ENCODE measurements at places on chromosomes 1 and 21.

DNA sequence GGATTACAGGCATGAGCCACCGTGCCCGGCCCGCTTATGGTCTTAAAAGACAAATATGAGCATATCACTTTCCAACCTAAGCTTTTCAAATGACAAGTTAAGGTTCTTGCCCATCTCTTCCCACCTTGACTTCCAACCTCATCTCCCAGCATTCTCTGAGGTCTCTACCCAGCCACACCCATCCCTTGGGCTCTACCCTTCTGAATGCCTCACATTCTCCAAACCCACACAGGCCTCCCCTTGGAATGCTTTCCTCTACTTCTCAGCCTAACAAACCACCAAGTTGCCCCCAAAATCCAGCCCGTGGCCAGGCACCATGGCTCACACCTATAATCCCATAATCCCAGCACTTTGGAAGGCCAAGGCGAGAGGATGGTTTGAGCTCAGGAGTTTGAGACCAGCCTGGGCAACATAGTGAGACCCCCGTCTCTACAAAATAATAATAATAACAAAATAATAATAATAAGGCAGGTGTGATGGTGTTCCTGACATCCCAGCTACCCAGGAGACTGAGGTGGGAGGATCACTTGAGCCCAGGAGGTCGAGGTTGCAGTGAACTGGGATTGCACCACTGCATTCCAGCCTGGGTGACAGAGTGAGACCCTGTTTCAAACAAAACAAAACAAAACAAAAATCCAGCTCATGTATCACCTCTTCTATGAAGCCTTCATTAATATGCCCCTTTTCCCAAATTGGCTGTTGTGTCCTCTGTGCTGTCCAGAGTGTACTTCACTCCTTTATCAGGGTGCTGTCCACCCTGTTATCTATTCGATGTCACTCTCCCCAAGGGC, 11.2 kb downstream of the DCST2 start:
- no peak for DNase-seq

- DNase-seq: no peak
These were observed 4.0 kb upstream of the MEX3A start for GRCh38 chr1:156086256-156086662.

GRCh38 chr1:119721896-119722295, 10.2 kb downstream of the PHGDH start:
- no peak for DNase-seq

GRCh38 chr1:35511305-35511704, 45.9 kb downstream of the KIAA0319L start:
- no peak for DNase-seq

DNA sequence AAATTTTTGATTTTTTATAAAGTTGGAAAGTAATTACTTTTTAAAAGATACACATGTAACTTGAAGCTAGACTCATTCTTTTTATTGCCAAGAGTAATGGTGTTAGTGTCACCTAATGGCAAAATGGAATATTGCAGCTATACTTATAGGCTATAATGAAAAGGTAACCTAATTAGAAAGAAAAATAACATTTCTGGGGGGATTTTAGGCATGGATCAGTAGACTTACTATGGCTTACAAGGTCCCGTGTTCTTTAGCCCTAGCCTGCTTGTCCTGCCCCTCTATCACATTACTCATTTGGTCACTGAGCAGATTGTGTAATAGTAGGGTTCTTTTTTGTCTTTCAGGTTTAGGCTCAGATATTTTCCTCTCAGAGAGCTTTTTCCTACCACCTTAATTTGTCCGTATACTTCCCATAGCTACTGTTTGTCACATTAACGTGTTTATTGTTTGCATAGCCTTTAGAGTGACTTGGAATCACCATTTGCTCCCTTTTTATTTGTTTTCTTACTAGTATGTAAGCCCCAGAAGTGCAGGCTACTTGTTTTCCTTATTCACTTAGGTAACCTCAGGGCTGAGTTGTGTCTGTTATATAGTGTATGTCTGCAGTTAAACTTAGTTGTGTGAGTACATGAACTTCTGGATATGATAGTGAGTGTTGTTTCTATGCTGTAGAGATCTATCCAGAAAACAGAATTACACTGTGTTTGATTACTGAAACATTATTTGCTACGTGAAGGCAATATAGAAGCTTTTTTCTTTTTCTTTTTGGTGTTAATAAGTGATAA, 58.7 kb downstream of the RABGAP1L start:
- no peak for DNase-seq

DNA sequence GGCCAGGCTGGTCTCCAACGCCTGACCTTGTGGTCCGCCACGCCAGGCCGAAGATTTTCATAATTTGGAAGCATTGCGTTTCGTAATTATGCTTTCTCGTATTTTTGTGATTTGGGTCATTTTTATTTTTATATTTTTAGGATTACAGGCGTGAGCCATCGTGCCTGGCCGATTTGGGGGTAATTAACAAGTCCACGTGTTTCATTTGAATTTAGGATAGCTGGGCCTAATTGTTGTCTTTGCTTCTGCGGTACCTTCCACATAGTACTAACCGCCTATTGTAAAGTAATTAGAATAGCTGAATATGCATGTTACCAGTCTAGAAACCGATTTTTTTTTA, 1.0 kb downstream of the RCC1 start:
- DNase-seq: no peak

GRCh38 chr1:152459596-152460528, 45.8 kb upstream of the CRNN start:
- DNase-seq: peak; percentile 76

DNA sequence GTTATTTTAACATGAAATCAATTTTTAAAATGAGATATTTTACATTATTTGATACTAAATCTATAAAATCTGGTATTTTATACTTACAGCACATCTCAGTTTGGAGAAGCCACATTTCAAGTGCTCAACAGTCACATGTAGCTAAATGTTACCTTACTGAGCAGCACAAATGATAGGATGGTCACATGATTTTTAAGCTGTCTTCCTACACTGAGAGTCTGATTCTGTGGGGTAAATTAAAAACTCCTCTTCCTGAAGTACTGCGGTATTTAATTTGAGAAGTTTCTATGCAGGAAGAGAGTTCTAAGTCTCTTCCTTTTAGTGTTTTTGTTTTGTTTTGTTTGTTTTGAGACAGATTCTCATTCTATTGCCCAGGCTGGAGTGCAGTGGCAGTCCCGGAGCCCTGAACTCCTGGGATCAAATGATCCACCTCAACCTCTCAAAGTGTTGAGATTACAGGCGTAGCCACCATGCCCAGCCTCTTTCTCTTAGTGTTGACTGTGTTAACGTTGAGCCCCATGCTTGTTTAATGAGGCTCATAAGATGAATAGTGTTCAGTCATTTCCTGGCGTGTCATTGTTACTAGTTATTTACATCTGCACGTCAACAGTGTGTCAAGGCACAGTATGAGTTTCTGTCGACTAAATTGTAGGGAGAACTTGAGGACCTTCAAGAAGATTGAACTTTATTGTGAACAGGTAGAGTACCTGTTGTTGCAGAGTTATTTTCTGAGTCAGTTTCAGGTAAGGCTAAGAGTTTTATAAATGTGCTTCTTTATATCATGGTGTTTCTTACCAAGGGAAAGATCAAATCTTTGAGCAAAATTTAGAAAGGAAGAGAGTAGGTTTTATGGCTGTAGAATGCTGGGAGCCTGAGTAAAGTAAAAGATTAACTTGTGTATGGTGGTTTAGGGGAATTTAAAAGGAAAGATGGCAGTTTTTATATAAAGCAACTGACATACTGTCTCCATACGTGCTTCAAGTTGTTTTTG, 3.3 kb downstream of the CNST start:
- no peak for DNase-seq

DNA sequence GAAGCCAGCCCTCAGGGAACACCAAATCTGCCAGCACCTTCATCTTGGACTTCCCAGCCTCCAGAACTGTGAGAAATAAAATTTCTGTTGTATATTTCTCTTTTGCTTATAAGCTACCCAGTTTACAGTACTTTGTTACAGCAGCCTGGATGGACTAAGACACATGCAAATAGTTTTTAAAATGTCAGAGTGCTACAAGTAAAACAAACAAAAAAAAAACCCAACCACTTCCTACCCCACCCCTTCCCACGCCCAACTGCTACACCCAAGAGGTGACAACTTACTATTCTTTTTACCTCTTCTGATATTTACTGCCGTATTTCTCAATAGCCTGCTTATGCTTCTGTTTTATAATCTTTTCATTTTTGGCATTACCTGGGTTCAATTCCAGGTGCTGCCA, 8.6 kb upstream of the SPSB1 start:
- no peak for DNase-seq

GRCh38 chr1:21237446-21238088, 52.7 kb downstream of the ECE1 start:
- no peak for DNase-seq

DNA sequence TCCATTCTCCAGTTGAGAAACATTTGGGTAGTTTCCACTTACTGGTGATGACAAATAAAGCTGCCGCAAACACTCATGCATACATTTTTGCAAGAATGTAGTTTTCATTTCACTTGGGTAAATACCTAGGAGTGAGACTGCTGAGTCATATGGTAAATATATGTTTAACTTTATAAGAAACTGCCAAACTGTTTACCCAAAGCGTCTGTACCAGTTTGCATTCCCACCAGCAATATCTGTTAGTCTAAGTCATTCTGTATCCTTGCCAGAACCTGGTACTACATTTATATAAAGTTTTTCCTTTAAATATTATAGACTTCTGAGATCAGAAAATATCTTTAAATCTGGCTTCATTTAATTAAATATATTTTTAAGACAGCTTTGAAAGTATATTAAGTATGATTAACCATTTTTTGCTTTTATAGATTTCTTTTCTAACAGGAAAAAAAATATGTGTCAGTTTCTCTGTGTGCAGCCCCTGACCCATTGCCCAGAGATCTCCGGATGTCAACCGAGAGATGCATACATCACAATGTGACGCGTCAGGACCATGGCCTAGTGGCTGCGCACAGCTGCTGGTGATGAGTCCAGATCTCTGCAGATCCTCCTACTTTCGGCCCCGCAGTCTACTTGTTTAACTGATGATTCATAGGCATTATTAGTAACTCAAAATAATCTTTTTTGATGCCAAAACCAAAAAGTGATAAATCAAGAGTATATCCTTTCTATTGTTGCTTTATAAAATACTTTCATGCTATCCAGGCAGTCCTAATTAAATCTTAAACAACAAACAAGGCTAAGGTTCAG, 227.1 kb upstream of the MAP1LC3C start:
- no peak for DNase-seq

- no peak for DNase-seq
These were observed 52.8 kb downstream of the EDN2 start for GRCh38 chr1:41431490-41432350.

DNA sequence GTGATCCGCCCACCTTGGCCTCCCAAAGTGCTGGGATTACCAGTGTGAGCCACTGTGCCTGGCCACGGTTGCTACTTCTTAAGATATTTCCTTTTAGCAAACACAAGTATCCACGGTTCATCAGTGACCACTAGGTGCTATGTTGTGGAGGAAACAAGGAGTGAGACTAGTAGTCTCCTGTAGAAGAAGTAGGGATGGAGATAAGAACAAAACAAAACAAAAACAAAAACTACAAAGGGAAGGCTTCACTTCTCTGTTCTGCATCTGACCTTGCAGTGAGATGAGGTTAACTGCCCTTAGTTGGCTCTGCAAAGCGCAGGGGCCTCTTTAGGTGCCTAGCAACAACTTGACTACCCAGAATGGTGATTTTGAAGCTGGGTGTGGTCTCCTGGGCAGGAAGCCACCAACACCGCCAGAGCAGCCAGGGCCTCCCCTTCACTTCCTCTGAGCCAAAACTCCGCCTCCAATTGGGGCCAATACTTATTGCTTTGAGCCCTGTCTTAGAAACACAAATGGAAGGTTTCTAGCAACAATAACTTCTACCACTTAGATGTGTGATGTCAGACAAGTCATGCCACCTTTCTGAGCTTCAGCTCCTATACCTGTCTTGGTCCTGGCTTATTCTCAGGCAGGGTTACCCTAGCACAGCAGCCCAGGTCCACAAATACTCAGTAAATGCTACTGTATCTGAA, 12.8 kb upstream of the CDC42 start:
- peak; percentile 78 for DNase-seq

DNA sequence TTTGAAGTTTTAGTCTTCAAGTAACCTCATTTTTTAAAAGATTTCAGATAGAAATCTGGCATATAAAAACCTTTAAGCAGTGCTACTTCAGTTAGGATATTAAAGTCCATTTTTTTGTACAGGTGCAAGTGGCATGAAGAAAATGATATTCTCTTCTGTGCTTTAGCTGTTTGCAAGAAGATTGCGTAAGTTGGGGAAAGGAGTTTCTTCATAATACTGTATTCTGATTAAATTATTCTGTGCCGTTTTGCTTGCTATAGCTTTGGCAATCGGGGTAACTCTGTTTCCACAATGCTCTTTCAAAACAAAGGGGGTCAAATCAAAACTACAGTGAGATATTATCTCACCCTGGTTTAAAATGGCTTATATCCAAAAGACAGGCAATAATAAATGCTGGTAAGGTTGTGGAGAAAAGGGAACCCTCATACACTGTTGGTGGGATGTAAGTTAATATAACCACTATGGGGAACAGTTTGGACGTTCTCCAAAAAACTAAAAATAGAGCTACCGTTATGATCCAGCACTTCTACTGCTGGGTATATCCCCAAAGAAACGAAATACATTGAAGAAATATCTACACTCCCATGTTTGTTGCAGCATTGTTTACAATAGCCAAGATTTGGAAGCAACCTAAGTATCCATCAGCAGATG, 27.1 kb downstream of the MAEL start:
- DNase-seq: no peak

- no peak for DNase-seq
These were observed 5.5 kb downstream of the DYNLT5 start for GRCh38 chr1:66757722-66758240.

DNA sequence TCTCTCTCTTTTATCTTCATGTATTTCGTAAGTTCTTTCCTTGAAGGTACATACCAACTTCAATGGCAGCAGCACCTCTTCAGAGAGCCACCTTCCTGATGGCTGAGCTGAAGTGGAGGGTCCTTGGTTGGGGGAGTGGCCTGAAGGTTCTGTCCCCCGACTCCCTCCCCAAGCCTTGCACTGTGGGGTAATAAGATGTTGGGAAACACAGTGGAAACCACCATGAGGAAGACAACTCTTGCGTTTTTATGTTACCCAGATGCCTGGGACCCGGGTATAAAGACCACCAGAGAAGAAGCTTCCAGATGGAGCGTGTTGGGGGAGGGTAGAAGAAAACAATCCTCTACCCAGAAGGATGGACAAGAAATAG, 794 bp downstream of the KRTAP12-3 start:
- no peak for DNase-seq

- DNase-seq: no peak
These were observed 442.6 kb upstream of the ADGRL2 start for GRCh38 chr1:81358151-81358550.

- no peak for DNase-seq
These were observed 513.6 kb downstream of the PLPP3 start for GRCh38 chr1:56065729-56066128.

- no peak for DNase-seq
These were observed 208.9 kb downstream of the PBX1 start for GRCh38 chr1:164767752-164768402.

DNA sequence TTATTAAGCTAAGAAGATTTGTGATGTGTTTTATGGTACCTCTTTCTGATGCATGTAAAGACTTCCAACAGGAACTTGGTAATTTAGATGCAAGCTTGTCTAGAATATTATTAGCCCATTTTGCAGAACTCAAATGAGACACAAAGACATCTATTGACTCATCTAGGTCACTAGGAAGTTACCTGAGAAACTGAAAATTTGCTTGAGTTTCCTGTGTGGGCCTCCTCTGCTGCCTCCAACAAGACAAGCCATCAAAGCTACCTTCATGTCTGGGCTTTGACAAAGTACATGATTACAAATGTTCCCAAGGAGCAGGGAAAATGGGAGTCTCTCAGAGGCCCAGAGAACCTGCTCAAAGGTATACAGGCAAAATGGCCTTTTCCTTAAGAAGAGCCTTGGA, 5.6 kb downstream of the RUNX1 start:
- DNase-seq: no peak

Data from activated naive CD4-positive, alpha-beta T cell treated with anti-CD3 and anti-CD28 coated beads, Interleukin-2, amount 50 U/mL, for 16 hours (primary cell).